ENCODE measurements at places on chromosomes 16 and 17. TPM values are rescaled to one million over a fixed set of nuclear protein-coding genes. Genes with fewer than 3 reads are reported as not detected.

DNA sequence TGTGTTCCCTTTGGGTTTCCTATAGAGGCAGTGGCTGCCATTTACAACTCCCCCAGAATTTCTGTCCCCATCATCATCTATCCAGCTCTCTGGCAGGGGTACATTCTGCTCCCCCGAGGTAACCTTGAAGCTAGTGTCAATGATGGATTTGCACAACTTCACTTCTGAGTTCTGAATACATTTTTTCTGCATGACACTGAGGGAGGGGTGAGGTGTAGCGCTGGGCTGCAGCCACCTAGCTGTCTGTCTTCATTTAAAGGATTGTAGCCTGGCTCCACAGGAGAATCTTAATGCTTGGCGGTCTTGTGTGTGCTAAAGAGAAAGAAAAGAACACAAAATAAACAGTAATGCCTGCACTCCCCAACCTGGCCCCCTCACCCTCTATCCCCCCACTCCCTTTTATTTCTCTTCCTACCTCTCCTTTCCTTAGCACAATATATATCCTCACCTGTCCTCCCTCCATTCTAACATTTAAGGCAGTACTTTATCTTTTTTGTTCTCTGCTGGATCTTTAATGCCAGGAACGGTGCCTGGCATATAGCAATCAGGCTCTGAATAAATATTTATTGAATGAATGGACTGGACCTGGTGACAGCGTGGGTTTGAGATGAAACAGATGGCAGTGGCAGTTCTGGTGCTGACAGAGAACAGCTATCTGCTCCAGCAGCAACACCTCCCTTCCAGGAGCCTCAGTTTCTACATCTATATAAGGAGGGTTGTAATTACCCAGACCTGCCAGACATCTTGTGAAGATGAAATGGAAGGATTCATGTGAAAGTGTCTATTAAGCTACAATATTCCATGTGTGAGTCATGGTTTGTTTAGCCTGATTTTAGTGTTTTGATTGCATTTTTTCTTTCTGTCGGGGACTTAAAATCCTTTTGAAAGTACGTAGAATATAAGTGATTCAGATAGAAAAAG is 163.5 kb upstream of the CDH11 start:
- no peak for ATAC-seq

- no peak for ATAC-seq
Measured at GRCh38 chr17:2232244-2232638, 71.3 kb downstream of the SMG6 start.

GRCh38 chr17:64145375-64145750 is 15.4 kb upstream of the ERN1 start:
- no peak for ATAC-seq

- peak; percentile 77 for ATAC-seq
Measured at GRCh38 chr17:47789611-47790561, 31.7 kb downstream of the OSBPL7 start.

- ATAC-seq, result peak; percentile 91
Measured at GRCh38 chr17:38674749-38675615, at the start of gene EPOP. Gene EPOP (minus strand): TSS chr17:38674957. CDS start chr17:38674495, 462 bp downstream.

- no peak for ATAC-seq
Measured at GRCh38 chr17:3983606-3984484, 19.6 kb upstream of the ATP2A3 start.

DNA sequence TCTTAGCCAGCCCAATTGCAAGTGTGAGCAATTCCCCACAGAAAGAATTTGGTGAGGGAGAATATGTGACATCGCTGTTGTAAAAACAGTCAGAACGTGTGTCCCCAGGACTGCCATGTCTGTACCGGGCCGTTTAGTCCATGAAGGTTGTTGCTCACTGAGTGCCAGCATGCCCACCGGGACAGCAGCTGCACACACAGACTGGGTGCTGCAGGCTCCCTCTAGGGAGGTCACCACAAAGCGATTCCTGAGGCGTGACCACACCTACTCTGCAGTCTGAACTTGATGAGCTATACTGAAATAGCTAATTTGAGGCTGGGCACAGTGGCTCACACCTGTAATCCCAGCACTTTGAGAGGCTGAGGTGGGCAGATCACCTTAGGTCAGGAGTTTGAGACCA is 44.1 kb upstream of the ADORA2B start:
- ATAC-seq, result no peak

- no peak for ATAC-seq
Measured at GRCh38 chr17:36691606-36692005, 90.2 kb downstream of the MRM1 start.

GRCh38 chr17:80225230-80225629 is 5.0 kb downstream of the SLC26A11 start:
- ATAC-seq, result no peak

GRCh38 chr16:13391337-13391736 is 489.9 kb downstream of the SHISA9 start:
- ATAC-seq, result no peak

DNA sequence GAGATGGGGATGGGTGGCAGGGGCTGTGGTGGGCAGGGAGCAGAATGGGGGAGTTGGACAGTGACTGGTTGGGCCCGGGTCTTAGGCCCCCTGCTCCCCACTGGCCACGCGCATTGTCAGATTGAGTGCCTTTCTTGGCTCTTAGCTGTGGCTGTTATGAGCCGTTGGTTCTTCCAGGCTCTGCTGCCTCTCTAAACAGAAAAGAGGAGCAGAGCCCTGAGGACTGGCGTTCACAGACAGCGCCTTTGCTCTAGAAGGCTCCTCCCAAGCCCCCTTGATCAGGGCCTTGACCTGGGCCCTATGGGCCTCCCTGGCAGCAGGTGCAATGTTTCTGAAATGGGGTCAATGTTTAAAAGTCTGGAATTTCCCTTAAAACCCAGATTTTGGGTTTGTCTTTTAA is 14.8 kb upstream of the NUDT16L1 start:
- no peak for ATAC-seq

DNA sequence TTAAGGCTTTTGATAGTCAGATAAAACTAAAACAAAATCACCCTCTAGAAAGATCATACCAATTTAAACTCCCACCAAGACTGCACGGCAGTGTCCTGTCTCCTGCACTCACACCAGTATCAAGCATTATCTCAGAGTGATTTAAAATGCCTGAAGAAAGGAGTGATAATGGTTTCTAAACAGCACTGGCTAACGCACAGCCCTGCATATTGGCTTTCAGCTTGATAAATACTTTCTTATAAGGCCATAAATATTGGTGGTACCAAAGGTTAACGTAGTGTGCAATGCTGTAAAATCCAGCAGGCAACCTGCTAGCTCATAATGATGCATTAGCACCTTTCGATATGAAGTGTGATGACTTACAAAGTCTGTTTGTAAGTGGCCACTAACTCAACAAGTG is 214.3 kb downstream of the RBFOX1 start:
- no peak for ATAC-seq

- no peak for ATAC-seq
Measured at GRCh38 chr17:29126268-29126930, 53.8 kb downstream of the MYO18A start.

DNA sequence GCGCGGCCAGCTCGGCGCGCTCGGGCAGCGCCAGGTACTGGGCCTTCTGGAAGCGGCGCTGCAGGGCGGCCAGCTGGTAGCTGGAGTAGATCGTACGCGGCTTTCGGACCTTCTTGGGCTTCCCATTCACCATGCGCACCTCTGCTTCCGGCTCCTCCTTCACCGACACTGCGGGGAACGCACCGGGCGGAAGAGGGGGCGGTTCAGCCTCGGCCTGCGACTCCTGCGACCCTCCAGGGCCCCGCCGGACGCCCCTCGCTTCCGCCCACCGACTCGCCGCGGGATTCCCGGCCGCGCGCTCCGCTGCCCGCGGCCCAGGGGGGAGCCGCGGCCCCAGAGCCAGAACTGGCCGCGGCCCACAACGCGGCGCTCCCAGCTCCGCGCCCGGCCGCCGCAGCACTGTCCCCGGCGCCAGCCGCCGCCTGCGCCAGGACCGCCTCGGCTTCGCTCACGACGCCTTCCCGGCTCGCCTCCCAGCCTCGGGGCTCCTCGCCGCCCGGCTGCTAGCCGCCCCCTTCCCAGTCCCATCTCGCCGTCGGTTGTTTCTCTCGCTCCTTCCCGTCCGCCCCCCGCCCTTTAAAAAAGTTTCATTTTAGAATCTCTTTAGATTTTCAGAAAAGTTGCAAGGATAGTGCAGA is 1.5 kb downstream of the DLX3 start:
- peak; percentile 20 for ATAC-seq

DNA sequence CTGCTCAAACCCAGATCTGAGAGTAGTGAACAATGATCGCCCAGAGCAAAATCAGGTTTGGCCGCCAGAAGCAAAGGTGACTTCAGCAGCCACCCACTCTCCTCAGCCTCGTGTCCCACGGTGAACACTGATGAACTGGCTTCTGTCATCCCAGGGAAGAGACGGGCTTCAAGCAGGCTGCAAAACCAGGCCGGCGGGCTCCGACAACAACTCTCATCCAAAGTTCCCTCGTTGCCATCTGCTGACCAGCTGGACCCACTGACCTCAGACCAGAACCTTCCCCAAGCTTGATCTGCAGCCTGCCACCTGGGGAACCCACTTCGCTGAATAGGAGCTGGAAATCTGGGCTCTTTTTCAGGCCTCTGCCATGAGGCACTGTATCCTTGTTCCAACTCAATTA is 69.6 kb upstream of the MRTFB start:
- ATAC-seq, result no peak

GRCh38 chr17:48631693-48632578 is 5.8 kb upstream of the HOXB9 start:
- no peak for ATAC-seq

GRCh38 chr16:11679941-11680911 is 12.0 kb downstream of the SNN start:
- ATAC-seq, result no peak

DNA sequence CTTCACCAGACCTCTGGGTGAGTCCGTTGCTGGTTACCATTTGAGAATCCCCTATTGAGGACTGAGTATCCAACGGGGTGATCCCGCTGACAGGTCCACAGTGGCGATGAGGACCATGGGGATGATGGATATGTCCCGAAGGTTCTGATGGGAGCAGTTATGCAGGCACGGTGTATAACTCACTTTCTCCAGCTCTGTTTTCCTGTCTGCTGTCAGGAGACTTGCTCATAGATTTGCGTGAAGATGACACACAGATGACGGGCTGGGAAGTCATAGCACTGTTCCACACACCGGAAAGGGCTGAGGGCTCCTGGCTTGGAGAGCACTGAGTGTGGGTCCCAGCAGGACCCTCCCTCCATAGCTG is 22.2 kb upstream of the ADCY7 start:
- peak; percentile 34 for ATAC-seq

- no peak for ATAC-seq
Measured at GRCh38 chr17:45425984-45426413, 6.7 kb downstream of the ARHGAP27 start.

DNA sequence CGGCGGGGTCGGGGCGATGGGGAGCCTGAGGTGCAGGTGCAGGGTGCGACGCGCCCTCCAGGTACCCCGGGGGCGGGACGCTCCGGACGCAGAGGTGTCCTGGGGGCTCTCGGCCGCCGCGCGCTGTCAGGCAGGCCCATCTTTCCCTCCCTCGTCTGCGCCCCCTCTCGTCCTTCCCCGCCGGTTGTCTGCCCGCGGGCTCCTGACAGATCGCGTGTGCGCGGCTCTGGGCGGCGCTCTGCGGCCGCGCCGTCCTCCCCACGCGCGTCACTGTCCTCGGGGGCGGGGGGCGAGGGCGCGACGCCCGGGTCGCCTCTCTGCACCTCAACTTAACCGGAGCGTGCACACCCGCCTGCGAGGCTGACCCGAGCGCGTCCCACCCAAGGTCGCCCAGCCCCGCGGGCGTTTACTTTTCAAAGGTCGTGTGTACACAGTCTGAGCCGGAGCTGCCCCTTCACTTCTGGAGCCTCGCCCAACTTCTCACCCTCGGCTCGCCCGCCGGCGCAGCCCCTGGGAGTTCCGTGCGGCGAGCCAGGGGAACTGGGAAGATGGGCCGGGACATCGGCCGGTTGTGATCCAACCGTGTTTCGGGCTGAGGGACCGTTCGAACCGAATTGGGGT is 512 bp downstream of the AKAP1 start:
- ATAC-seq, result peak; percentile 42

DNA sequence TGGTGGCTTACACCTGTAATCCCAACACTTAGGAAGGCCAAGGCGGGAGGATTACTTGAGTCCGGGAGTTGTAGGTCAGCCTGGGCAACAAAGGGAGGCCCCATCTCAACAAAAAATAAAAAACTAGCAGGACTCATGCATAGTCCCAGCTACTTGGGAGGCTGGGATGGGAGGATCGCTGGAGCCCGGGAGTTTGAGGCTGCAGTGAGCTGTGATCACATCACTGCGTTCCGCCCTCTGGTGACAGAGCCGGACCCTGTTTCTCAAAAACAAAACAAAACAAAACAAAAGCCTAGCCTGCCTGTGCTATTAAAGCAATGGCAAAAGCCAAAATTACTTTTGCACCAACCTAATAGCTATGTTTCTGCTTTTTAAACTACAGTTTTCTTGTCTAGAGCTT is 1.5 kb downstream of the FCSK start:
- no peak for ATAC-seq

DNA sequence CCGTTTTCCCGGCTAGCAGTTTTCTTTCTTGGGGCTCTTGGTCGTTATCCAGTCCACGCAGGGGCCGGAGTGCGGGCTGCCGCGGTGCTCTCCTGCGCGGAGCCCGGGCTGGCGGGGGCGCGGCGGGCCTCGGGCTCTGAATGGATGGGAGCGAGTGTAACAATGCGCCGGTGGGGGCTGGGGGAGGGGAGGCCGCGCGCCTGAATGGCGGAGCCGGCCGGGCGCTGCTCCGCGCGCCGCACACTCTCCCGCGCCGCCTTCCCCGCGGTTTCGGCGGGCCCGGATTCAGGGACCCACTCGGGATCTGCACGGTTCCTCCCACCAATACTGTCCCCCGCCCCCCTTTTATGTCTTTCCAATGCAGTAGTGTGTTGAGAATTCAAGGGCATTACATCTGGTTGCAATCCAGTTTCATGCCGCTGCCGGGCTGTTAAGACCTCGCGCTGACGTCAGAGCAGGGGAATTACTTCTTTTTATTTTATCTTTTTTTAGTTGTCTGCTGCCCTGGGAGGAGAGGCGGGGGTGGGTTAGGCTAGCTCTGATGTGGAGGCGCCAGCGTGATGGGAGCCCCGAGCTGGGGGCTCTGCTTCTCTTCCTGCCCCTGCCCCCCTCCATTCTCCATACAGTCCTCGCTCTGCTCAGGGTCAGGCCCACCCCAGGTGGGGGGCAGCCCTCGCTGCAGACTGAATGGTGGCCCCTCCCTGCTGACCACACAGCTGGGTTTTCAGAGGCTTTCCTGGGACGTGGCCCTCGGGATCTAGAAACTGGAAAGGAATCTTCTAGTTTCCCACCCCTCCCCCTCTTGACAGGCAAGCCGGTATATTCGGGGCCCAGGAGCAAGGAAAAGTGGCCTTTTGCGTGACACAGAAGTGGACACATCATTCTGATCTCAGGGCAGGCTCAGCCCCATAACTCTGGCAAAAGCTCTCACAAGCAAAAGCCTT is 1.8 kb downstream of the RAI1 start:
- peak; percentile 42 for ATAC-seq

GRCh38 chr16:72666267-72666666 is 381.7 kb downstream of the ZFHX3 start:
- ATAC-seq, result no peak

SPNS3 gene
- 0.48 TPM for total RNA-seq

TEKT3 gene
- not detected for total RNA-seq

KIF2B gene
- total RNA-seq, result not detected

PLA2G10 gene
- not detected for total RNA-seq

ABAT gene
- 4.2 TPM for total RNA-seq

ACSM5 gene
- 0.12 TPM for total RNA-seq

MSLN gene
- total RNA-seq, result 2.8 TPM

SLC35G6 gene
- not detected for total RNA-seq

PIRT gene
- total RNA-seq, result not detected

POLR3K gene
- 9.5 TPM for total RNA-seq
